ENCODE measurements at places on chromosomes 7 and 10. TPM values are rescaled to one million over a fixed set of nuclear protein-coding genes. Genes with fewer than 3 reads are reported as not detected.

DNA sequence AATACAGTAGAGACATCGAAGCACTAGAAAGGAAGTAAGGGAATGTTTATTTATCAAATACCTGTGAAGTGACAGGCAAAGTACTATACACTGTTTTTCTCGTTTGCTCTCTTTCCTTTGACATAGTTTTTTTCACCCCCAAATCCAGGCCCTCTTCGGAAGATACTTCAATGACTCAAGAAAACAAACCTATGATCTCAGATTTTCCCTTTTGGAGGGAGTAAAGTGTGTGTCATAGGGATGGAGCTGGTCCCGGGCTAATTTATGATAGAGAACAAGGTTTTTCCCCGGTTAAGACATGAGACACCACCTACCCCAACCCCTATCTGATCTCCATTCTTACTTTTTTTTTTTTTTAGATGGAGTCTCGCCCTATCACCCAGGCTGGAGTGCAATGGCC is 61.7 kb downstream of the MAP3K8 start:
- H3K27me3 ChIP-seq: no peaks in the 10 kb centered on the region
- no peaks in the 10 kb centered on the region for H3K36me3 ChIP-seq
- no peak overlapping the region for H3K4me3 ChIP-seq
- no peak overlapping the region for H3K27ac ChIP-seq
- peaks cover 9% of the 10 kb centered on the region for H3K4me1 ChIP-seq

DNA sequence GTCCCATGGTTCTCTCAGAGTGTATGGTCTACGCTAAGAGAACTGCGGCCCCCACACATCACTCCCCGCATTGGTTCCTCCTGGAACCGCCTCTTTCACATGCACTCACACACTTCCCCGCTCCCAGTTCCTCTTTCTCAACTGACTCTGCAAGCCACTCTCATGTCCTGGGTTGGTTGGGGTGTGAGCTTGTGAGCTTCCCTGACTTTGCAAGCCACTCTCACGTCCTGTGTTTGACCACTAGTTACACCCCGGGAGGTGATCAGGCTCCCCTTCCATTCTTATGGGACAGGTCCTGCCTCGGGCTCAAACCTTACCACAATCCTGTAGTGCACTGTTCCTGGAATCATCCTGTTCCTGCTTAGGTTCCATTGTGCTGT is 105.0 kb downstream of the TRIM24 start:
- H3K4me1 ChIP-seq: no peaks in the 10 kb centered on the region
- H3K27me3 ChIP-seq: no peaks in the 10 kb centered on the region
- DNase-seq: no peak
- peaks cover 94% of the 10 kb centered on the region for H3K36me3 ChIP-seq

DNA sequence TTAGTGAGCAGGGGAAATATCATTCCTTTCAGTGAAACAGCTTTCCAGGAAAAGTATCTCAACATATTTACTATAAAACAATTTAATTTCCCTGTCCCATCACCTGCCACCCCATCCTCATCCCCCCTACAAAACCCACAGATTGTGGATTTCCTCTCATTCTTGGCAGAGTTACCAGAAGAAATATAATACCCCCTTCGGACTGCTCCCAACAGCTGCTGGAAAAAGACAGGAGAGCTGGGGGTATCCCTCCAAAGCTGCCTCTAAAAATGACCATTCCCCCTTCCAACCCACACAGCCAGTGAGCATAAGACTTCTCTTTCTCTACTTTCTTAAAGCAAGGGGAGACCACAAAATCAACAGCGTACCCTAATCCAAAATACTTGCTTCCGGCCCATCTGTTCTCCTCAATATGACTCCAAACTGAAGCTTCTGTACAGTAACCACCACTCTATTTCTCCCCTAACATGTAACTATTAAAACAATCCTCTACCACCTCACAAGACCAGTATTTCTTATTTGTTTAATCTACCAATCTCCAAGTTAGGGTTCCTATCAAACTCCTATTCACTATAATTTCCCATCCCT is 7.8 kb downstream of the FBXW4 start:
- H3K4me3 ChIP-seq: no peak overlapping the region
- DNase-seq: no peak
- H3K27ac ChIP-seq: no peak overlapping the region
- H3K36me3 ChIP-seq: no peaks in the 10 kb centered on the region

DNA sequence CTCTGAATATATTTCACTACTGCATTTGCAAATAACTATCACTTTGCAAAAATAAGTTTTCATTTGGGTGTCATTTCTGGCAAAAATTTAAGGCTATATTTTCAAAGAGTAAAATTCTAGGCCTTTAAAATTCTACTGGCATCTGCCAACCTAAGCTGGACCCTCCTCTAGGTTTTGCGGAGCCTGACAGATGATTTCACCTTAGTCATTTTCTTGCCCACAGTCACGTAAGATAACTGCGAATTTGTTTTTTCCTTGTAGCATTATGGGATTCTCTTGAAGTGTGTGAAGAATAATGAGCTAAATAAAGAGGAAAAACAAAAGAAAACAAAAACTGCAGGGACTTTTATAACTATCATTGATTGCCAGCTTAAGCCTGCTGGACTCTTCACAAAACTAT is 7.8 kb downstream of the MEOX2 start:
- DNase-seq: no peak
- H3K27ac ChIP-seq: no peak overlapping the region
- no peaks in the 10 kb centered on the region for H3K4me1 ChIP-seq
- H3K36me3 ChIP-seq: no peaks in the 10 kb centered on the region
- no peak overlapping the region for H3K4me3 ChIP-seq

GRCh38 chr7:24991353-24991752 is 11.4 kb upstream of the OSBPL3 start:
- H3K4me3 ChIP-seq: no peak overlapping the region
- no peak overlapping the region for H3K27ac ChIP-seq
- no peak for DNase-seq
- no peaks in the 10 kb centered on the region for H3K4me1 ChIP-seq

DNA sequence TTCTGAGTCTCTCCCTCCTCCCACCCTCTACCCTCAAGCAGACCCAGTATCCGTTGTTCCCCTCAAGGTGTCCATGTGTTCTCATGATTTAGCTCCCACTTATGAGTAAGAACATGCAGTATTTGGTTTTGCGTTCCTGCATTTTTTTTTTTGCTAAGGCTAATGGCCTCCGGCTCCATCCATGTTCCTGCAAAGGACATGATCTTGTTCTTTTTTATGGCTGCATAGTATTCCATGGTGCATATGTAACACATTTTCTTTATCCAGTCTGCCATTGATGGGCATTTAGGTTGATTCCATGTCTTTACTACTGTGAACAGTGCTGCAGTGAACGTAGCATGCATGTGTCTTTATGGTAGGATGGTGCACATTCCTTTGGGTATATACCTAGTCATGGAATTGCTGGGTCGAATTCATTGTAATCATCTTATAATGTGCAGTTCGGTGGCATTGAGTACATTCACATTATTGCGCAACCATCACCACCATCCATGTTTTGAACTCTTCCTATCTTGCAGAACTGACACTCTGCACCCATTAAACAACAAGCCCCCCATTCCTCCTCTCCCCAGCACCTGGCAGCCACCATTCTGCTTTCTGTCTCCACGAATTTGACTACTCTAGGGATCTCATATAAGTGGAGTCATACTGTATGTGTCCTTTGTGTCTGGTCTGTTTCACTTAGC is 125.5 kb downstream of the CAMK1D start:
- no peak overlapping the region for H3K27ac ChIP-seq
- H3K4me3 ChIP-seq: no peak overlapping the region
- no peaks in the 10 kb centered on the region for H3K27me3 ChIP-seq
- H3K4me1 ChIP-seq: no peaks in the 10 kb centered on the region

GRCh38 chr7:106795877-106796231 is 69.2 kb upstream of the PIK3CG start:
- no peaks in the 10 kb centered on the region for H3K36me3 ChIP-seq
- H3K27me3 ChIP-seq: no peaks in the 10 kb centered on the region
- H3K4me1 ChIP-seq: no peaks in the 10 kb centered on the region
- H3K27ac ChIP-seq: no peak overlapping the region

GRCh38 chr10:73855413-73855812 is 18.9 kb downstream of the CAMK2G start:
- DNase-seq: no peak
- no peaks in the 10 kb centered on the region for H3K27me3 ChIP-seq
- H3K4me1 ChIP-seq: peaks cover 5% of the 10 kb centered on the region
- H3K36me3 ChIP-seq: peaks cover 55% of the 10 kb centered on the region
- no peak overlapping the region for H3K27ac ChIP-seq

GRCh38 chr10:15084502-15084922 is 4.1 kb downstream of the ACBD7 start:
- no peak overlapping the region for H3K27ac ChIP-seq
- peak overlapping the region; percentile 20 for H3K4me3 ChIP-seq
- DNase-seq: peak; percentile 53
- H3K27me3 ChIP-seq: no peaks in the 10 kb centered on the region

DNA sequence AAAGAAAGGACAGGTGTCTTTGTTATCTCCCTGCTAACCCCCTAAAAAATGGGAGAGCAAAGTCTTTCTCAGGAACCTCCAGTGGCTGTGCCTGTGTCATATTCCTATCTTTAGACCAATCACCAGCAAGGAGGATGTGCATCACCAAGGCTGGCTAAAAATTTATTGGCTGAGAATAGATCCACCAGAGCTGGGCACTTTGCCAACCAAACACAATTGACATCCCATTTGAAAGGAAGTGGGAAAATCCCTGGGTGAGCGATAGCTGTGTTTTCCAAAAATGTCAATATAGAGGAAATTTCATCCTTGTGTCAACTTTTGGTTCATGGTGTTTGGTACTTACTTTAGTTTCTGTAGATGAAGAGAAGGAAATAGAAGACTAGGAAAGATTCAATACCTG is 13.1 kb upstream of the GPR141 start:
- H3K4me3 ChIP-seq: no peak overlapping the region
- no peak for DNase-seq
- no peaks in the 10 kb centered on the region for H3K4me1 ChIP-seq
- no peak overlapping the region for H3K27ac ChIP-seq
- H3K27me3 ChIP-seq: no peaks in the 10 kb centered on the region
- H3K36me3 ChIP-seq: no peaks in the 10 kb centered on the region

DNA sequence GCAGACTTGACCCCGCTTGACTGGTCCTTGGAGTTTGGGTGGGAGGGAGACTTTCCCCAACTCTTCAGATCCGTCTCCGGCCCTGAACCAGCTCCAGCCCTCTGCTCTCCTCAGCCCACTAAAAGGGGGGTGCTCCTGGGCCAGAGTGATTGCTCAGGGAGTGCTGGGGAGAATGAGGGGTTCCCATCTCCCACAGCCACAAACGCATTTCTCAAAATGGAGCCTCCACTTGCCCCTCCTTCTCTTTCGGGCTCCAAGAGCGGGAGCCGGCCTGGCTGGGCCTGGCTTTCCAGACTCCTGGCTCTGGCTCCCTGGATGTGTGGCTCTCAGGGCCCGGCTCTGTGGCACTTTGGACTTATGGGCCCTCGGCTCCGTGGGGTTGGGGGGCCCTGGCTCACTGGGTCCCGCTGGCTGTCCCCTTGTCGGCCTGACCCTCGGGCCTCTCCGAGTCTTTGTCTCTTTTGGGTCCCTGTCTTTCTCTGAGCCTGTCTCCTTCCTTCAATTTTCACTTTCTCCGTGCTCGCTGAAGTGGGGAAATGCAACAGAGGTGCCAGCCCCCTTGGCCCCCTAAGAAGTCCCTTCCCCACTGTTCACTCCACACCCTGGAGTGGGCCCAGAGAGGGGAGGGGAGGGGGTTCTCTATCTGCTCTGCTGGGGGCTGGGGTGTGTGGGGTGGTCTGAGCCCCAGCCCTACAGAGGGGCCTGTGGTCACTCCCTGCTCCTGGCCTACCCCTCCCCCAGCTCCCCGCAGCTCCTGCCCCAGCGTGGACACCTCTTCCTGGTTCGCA is 713 bp downstream of the LZTS2 start:
- no peaks in the 10 kb centered on the region for H3K27me3 ChIP-seq
- peak overlapping the region; percentile 95 for H3K27ac ChIP-seq
- H3K4me3 ChIP-seq: peak overlapping the region; percentile 81
- peaks cover 12% of the 10 kb centered on the region for H3K4me1 ChIP-seq

DNA sequence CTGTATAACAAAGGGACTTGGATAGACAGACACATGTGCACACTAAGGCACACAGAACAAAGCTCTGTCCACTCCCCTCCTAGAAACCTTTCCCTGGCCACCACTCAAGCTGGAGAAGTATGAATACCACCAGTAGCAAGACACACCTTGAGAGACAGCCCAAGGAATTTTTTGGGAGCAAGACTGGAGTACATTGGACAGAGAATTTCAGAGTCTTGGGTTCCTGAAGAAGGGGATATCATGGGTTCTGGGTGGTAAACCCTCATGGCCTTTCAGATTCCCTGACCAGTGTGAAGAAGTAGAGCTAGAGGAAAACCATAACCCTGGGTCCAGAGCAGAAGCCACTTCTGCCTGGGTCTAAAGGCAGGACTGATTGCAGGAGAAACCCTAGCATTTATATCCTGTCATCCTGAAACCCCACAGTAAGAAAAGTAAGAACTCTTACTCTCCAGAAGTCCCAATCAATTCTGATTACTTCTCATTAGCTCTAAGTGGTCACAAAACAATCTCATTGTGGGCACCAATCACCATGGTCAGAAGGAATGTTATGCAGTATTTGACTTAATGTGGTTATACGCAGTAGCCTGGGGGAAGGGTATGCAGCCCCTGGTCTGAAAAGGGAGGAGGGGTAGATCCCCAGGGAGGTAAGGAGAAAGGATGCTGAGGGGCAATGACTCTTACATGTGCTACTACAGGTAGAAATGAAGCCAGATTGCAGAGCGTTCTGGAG is 20.4 kb upstream of the MACC1 start:
- H3K27me3 ChIP-seq: no peaks in the 10 kb centered on the region
- H3K27ac ChIP-seq: no peak overlapping the region
- DNase-seq: no peak
- peaks cover 7% of the 10 kb centered on the region for H3K4me1 ChIP-seq
- no peaks in the 10 kb centered on the region for H3K36me3 ChIP-seq

Gene HOXA11
- total RNA-seq: not detected

Gene SMC3
- 21.9 TPM for total RNA-seq

Gene CALCR
- total RNA-seq: not detected

Gene C10orf90
- not detected for total RNA-seq

Gene ANKRD30A
- total RNA-seq: not detected

Gene TAS2R41
- total RNA-seq: not detected
